GM12892 (cell line): ENCODE measurements at places on chromosomes 4 and X.

DNA sequence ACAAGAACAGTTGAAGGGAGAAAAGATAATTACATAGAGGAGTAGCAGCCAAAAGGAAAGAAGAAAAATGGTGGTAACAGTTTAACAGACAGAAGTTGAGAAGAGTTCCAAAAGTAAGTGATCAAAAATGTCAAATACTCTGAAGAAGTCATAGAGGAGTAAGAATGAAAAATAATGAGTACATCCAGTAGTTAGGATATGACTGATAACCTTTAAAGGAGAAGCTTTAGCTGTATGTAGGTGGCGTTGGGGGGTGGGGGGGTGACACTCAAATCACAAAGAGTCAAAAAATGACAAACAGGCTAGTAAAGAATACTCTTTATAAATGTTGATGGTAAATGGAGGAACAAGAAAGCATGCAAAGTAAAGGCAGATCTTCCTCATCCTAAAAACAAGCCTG, 40.6 kb downstream of the RAB33A start:
- DNase-seq: no peak

GRCh38 chr4:54976682-54977081, 148.7 kb downstream of the KDR start:
- no peak for DNase-seq

GRCh38 chrX:64427281-64427680, 32.0 kb upstream of the MTMR8 start:
- DNase-seq: no peak

GRCh38 chr4:70833675-70834074, 6.0 kb downstream of the GRSF1 start:
- no peak for DNase-seq

DNA sequence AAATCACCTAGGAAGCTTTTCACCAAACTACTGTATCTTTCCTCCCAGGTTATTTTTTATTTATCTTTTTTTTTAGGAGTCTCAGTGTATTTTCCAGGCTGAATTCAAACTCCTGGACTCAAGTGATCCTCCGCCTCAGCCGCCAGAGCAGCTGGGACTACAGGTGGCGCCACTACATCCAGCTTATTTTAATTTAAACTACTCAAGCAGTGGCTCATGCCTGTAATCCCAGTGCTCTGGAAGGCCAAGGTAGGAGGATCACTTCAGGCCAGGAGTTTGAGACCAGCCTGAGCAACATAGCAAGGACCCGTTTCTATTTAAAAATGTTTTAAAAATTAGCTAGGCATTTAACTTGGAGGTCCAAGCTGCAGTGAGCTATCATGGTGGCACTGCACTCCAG, 37.8 kb downstream of the LEF1 start:
- no peak for DNase-seq

DNA sequence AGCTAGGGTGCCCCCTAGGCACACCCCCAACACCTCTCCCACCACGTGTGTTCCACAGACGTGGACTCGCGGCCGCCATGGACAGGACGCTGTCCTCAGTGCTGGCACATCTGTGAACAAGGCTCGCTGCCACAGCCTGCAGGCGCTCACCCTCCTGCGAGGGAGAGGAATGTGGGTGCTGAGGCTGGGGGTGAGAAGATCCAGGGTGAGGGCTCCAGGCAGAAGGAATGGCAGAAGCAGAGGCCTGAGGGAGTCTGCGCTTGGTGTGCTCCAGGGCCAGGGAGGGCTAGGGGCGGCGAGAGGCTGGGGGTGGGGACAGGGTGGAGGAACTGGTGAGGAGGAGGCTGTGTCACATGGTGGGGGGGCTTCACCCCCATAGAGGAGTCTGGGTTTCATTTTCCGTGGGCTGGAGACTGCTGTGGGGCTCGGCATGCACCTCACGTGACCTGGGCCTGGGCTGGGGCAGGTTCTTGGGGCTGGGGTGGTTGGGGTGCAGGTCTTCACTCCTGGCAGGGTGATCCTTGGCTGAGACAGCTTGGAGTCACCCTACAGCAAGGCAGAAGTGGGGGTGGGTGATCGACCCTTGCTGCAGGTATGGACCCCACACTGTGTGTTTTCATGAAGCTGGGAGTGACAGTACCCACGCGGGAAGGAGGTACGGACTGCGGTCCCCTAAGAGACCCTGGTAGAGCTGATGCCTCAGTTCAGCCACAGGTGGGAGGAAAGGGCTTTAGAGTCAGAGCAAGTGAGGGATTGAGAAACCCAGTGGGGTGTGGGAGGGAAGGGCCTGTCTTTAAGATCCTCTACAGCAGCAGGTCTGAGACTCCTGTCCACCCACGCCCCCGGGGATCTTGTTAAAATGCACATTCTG, 103.7 kb downstream of the PSAPL1 start:
- DNase-seq: no peak

GRCh38 chrX:70497026-70497425, 52.4 kb downstream of the DLG3 start:
- no peak for DNase-seq

DNA sequence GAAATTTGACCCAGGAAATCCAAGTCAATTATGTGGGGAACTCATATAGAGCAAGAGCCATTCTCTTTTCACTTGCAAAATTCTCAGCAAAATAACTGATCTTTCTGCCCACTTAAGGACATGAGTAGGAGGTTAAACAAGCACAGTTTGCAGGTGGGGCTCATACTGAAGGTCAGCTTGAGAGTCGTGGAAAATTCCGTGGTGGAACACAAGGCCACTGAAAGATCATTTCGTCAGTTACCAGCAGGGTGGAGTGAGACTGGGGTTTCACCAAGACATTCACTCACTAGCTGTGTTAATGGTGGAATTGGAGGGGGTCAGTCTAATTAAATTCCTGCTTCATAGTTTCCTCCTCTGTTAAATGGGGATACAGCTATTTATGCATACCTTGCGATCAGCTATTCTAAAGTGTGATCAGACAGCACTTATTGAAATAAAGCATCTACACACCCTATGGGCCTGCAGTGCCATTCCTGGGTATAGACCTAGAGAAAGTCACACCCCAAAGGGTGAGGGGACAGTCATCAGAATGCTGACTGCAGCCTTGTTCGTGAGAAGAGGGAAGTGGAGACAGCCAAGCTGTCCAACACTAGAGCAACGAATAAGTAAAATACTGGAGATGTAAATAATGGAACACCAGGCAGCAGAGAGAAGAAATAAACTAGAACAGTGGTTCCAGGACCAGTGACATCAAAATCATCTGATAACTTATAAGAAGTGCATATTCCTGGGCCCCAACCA, 42.7 kb upstream of the CLNK start:
- no peak for DNase-seq

- no peak for DNase-seq
These were observed 68.5 kb downstream of the GAB1 start for GRCh38 chr4:143405075-143405730.

DNA sequence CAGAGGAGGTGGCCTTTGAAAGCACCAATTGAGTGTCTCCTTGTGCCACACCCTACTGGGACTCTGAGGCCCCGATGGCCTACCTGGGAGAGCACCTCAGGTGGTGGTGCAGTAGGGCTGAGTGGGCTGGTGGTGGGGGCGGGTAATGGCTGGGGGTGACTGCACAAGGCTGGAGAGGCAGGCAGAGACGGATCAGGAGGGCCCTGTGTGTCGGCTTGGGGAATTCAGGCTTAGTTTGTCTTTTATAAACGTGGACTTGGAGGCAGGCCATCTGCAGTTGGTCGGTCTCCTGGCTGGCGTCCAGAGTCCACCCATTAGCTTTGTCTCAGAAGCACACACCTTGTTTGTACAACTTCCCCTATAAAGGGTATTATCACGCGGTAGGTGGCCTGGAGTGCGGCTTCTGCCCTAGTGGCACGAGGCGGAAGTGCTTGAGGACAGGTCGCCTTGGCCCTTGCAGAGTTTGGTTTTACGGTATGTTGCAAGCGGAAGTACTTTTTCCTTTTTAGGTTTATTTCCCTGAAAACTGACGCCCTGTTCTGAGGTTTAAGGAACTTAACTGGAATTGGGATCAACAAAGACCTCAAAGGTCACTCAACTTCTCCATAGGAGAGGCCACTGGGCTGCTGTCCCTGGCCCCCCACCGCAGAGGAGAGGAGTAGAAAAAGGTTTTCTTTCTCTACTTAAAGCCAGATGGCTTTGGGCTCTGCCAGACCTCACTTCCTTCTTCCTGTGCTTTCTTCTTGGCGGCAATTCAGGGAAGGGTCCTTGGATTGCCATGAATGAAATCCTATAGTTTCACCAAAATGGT, 8.0 kb downstream of the TBC1D14 start:
- DNase-seq: no peak
